Activated CD4-positive, alpha-beta T cell treated with anti-CD3 and anti-CD28 coated beads, Interleukin-2, amount 50 U/mL, for 16 hours (primary cell): ENCODE measurements at places on chromosomes 2 and 18.

- DNase-seq, result no peak
Measured at GRCh38 chr18:50183556-50183955, 11.4 kb downstream of the MYO5B start.

GRCh38 chr18:677145-677544 is 19.7 kb downstream of the TYMS start:
- DNase-seq, result no peak

GRCh38 chr2:85179541-85179940 is 46.3 kb downstream of the TCF7L1 start:
- DNase-seq, result no peak

DNA sequence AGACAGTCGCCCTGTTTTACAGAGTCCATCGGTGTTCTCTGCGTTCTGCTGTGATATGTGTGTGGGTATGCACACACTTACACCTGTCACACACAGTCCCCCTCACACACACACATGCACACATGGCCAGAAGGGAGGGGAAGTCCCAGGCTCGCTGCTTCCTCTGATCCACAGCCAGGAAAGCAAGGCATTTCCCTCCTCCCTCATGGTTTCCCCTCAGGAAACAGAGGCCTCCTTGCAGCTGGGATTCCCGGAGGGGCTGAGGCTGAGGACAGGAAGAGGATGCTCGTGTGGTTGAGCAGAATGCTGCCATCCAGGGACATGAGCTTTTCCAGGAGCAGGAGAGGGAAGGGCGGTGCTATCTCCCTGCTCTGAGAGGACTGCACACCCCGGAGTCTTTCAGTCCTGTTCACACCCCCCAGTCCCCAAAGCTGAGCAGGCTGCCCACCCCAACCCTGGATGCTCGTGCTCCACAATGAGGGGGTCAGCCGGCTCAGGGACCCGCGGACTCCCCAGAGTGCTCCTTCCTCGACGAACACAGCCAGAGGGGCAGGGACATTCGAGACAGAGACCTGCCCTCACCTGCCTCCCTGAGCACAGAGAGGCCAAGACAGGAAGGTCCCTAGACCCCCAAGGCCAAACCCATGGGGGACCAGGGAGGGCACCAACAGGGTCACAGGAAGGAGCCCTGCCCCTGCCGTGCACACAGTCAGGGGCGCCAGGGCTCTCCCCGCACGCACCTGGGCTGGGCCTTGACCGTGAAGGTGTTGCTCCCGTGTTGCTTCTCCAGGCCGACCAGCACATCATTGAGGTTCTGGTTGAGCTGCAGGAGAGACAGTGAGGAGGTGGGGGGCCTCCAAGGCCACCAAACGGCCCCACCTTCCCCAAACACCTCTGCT is 45.3 kb downstream of the BIN1 start:
- no peak for DNase-seq

DNA sequence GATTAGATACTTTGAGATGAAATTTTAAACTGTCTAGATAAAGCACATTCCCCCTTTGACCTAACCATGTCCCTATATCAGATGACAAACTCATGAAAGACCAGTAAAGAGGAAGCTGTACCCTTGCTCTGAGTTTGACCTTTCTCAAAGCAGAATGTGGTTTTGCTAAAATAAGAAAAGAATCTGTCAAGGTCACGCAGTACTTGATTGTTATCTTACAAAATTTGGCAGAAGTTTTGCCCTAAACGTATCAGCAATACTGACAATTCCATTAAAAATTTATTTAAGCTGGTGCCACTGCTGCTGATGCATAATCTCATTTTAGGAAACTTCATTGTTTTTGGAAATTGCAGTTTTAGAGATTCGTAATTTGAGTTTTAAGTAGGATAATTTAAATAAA is 31.2 kb upstream of the GALM start:
- DNase-seq, result no peak

DNA sequence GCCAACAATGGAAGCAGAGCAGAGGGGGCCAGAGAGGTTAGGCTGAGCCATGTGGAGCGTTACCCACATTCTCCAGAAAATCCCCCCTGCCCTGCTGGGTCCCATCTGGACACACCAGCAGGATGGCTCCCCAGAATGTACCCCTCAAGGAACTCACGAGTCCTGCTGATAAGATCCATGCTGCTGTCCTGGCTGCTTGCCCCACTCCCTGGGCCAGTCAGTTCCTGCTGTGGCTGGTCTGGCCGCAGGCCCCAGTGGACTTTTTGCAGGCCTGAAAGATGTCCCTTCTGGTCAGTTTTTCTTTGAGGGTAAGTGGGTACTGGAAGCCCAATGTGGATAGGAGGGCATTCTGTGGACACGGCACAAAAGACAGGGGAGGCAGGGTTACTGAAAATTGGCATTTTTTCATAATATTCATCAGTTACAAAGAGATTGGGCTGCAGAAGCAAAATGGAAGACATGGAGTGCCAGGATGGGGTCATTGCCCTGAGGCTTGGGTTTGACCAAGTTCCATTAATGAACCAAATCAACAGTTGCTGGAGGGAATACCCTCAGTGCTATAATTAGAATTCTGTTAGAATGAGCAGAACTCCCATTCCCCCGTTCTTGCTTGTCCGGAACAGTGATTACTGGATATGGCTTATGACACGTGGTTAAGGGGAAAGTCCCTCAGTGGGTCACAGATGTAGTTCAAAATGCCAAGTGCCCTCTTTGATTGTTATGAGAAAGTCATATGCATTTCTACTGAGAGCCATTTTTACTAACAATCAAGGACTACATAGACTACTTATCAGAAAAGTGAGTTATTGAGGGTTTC is 38.7 kb downstream of the SLC4A5 start:
- peak; percentile 16 for DNase-seq

- no peak for DNase-seq
Measured at GRCh38 chr2:118065015-118065706, 23.1 kb upstream of the INSIG2 start.

- DNase-seq, result no peak
Measured at GRCh38 chr2:763766-764525, 86.7 kb upstream of the TMEM18 start.

GRCh38 chr2:134021830-134022524 is 231.9 kb upstream of the MGAT5 start:
- peak; percentile 22 for DNase-seq

- no peak for DNase-seq
Measured at GRCh38 chr2:53183581-53183980, 584.0 kb upstream of the CHAC2 start.

DNA sequence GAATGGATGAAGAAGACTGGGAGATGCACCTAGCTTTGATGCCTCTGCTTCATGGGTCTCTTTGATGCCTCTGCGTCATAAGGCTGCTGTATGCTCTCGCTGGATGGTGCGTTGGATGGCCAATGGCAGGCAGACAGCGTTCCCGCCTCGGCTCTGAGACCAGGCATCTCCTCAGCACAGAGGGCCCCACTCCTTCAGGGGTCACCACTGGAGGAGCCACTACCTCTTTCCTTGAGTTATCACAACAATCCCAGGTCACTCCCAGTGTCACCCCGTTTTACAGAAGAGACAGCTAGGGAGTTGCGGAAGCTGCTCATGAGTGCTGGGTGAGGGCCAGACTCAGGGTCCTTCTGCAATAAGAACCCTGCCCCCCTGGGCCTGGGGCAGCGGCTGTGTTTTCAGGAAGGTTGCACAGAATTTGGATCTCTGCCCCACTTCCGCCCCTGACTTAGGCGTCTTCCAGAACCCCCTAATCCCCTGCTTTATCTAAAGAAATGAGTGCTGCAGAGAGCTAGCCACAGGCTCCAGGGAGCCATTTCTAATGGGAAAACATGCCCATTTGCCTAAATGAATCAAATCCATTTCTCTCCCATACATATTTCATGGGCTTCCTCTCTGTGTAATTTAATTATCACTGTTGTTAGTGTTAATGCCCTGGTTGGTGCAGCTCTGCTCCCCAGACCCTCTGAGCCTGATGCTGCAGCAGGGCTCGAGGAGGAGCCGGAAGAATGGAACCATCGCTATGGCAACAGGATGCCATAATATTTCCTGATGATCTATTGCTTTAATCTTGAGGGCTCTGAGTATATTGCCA is 131.8 kb upstream of the HS6ST1 start:
- no peak for DNase-seq
